SW480 (cell line): ENCODE measurements at places on chromosomes 6 and 20.

GRCh38 chr6:167759912-167760311 is 66.8 kb upstream of the AFDN start:
- DNase-seq, result no peak

DNA sequence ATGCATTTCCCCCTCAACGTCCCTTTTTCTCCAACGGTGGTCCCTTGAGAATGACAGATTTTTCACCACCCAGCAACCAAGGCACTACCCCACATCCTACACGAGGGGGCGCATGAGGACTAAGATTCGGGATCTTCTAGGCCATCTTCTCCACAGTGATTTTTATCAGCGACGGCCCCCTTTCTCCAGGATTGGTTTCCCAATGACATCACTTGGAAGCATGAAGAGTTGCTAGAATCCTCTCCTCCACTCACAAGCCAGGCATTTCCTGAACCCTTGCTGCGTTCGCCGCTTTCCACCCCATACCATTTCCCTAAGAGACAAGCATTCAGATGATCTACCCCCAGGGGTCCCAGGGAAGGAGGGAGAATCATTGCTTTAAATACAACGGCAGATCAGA is 252.0 kb downstream of the HIVEP2 start:
- DNase-seq, result peak; percentile 52

- no peak for DNase-seq
Measured at GRCh38 chr6:28335040-28335563, 846 bp downstream of the ZSCAN31 start.

DNA sequence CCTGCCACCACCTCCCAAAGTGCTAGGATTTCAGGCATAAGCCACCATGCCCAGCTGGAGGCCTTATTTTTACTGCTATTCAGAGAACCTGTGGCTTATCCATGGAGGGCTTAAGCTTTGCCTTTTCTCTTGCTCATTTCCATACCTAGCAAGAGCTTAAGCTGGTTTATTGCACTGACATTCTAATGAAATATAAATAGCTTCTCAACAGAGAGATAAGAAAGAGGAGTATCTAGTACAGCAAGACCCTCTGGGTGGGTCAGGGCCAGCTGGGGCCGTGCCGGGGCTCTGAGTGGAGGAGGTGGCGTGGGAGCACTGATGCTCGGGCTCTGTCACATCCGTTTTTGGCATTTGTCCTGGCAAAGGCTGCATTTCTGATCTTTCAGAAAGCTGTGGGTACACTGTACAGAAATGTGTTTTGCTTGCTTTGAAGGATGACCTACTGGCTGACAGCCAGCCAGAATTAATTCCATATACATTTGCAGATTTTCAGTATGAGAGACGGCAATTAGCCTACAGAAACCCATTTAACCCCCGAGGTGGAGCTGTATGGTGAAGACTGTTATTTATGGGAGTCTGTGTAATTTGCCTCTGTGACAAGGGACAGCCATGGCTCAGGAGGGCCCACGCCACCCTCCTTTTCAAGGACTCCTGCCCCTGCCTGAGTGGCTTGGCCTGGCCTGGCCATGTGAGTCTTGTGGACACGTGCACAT is 181.6 kb upstream of the AKAP12 start:
- no peak for DNase-seq

DNA sequence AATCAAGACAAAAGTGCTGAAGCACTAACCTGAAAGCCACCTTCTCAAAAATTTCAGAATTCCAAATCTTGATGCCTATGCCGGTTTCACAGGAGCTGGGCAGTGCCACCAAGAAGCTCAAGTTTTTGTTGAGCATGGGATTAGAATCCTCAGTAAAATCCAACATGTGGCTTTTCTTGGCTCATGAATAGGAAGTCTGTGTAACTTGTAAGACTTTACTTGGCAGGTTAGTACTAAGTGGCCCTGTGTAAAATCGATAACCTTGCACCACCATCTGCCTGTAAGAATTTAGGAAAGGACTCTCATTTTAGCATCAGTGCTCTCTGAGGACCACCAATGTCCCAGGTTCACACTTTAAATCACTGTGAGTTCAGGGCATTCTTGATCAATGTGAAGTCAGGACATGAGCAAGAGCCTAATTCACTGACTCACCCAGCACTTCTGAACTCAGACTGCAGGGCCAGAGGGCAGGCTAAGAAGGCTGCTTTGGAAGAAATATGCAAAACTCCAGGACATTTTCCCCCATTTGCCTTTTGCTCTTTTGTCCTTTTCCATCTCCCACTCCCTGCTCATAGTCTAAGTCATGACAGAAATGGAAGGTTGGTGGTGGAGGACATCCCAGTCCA is 113.2 kb downstream of the EDN1 start:
- no peak for DNase-seq

- DNase-seq, result no peak
Measured at GRCh38 chr6:1695546-1696462, 86.1 kb downstream of the FOXC1 start.

DNA sequence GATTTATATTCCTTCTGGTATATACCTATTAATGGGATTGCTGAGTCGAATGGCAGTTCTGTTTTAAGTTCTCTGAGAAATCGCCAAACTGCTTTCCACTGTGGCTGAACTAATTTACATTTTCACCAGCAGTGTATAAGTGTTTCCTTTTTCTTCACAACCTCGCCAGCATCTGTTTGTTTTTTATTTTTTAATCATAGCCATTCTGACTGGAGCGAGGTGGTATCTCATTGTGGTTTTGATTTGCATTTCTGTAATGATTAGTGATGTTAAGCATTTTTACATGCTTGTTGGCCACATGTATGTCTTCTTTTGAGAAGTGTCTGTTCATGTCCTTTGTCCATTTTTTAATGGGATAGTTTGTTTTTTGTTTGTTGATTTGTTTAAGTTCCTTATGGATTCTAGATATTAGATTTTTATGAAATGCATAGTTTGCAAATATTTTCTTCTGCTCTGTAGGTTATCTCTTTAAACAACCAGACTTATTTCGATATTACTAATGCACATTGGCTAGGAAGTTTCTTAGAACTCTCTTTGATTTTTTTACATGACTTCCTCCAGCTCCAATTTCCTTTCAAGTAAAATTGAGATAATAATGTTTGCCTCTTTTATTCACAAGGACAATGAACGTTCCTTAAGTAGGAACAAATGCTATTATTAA is 12.2 kb upstream of the VNN1 start:
- no peak for DNase-seq

- DNase-seq, result no peak
Measured at GRCh38 chr6:142597836-142598235, 296.0 kb downstream of the ADGRG6 start.

- no peak for DNase-seq
Measured at GRCh38 chr6:102417368-102417998, 1024.0 kb downstream of the GRIK2 start.

DNA sequence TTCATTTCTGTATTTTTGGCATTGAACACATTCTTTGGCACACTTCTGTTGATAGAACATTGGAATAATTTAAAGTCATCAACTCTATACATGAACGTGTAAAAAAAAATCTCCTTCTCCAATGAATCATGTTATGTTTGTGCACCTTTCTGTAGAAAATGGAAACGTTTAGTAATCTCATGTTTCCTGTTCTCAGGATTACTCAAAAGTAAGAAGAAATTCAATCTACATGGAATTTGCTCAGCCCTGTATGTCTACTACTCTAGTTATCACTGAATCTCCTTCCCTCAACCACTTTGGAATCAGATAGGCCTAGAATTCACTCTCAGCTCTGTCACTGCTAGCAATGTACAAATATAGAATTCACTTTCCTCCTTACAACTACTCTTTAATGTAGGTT is 103.6 kb downstream of the COL21A1 start:
- DNase-seq, result no peak

- no peak for DNase-seq
Measured at GRCh38 chr20:61372137-61373054, 120.3 kb downstream of the CDH4 start.

GRCh38 chr20:48841196-48841874 is 13.5 kb upstream of the PREX1 start:
- DNase-seq, result no peak

- DNase-seq, result no peak
Measured at GRCh38 chr6:29764422-29765196, 41.4 kb downstream of the HLA-F start.

DNA sequence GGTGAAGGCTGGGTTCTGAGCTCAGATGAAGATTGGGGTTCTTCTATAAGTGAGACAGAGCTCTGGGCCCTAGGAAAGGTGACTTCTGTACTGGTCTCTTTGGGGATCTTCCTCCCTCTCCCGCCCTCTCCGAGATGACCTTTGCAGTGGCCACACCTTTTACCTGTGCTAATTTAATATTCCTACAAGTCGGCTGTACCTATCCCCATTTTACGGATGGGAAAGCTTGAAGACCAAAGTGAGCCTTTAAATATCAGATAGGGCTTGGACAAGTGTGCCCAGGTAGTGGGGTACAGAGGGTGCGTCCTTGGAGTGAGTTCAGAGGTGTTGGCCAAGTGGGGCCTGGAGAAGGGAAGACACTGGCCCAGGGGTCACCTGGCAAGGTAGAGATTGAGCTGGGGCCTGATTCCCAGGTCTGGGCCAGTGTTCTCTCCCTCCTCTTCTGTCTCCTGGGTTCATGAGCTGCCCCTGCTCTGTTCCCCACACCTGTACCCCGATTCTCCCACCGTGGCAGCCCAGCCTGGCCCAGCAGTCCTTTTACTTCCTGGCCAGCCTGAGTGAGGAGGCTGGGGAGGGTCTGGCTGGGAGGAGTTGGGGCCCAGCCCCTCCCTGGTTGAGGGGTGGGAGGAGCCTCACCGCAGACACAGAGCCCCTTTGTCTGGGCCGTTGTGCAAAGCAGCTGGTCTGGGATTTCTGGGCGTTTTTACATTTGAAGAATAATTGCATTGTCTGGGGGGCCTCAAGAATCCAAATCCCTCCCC is 152.1 kb upstream of the RNF24 start:
- peak; percentile 65 for DNase-seq

- peak; percentile 84 for DNase-seq
Measured at GRCh38 chr6:26295691-26296555, 69.1 kb upstream of the BTN3A2 start.

GRCh38 chr6:65155083-65155482 is 551.9 kb downstream of the EYS start:
- DNase-seq, result no peak
